ENCODE measurements at places on chromosomes 5 and 9.

GRCh38 chr9:37935096-37935495, 31.2 kb upstream of the SLC25A51 start:
- DNase-seq = no peak

DNA sequence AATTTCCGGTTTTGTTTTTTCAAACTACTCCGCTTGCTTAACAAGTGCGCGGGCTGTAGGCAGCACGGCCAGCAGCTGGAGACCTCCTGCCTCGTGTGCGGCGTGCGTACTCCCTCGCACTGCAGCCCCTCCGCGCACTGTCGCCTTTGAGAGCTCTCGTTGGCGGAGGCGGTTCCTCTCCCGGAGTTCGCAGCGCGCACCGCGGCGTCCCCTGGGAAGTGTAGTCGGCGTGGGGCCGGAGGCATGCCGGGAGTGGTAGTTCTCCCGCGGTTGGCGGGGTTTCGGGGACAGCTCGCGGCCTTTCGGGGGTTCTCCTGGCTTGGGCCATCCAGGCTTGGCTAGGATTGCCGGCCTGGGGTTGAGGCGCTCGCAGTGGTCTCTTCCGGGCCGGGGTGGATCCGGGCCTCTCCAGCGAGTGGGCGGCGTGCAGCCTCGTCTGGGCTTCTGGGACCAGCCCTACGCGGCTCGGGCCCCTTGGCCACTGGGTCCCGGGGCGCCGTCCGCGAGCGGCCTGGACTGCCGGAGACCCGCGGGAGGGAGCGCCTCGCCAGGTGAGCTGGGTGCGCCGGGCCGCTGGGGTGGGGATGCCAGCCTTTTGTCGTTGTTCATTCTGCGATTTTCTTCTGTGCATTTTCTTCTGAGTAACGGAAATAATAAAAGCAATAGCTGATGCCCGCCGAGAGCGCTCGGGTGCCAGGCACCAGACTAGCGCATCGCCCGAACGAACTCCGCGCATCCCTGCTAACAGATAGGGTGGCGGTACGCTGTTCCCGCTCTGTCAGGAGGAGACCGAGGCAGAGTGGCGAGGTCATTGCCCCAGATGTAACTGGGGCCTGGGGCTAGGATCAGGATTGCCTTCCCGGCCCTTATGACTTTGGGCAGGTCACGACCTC, at the start of gene ZNF354C:
ZNF354C (plus strand) TSS at position 258 of the 893 bp plus-strand sequence. CDS start 1,696 bp downstream, outside the sequence.
- DNase-seq = peak; percentile 87

DNA sequence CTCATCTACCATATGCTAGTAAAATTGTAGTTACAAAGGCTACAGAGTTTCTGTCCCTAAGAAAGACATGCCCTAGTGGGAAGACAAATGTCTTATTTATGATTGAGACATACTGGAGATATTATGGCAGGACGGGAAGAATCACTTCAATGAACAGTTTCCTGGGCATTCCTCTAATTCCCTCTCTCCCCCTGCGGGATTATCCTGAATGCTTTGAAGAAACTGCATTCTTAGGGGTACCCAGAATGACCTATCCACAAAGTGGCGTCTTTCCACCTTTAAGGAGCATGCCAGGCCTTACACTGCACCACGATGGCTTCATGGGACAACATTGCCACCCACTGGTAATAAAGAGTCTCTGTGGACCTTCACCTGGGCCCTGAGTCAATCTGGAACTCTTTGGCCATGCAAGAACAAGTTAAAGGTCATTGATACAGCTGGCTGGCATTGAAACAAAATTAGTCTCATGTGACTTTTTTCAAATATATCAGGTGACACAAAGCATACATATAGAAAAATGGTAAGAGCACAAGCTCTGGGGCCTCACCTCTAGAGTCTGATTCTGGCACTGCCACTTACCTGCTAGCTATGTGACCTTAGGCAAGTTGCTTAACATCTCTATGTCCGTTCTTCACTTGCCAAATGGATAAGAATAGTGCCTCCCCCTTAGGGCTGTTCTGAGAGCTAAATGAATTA, 32.0 kb downstream of the ANKRD55 start:
- peak; percentile 55 for DNase-seq

DNA sequence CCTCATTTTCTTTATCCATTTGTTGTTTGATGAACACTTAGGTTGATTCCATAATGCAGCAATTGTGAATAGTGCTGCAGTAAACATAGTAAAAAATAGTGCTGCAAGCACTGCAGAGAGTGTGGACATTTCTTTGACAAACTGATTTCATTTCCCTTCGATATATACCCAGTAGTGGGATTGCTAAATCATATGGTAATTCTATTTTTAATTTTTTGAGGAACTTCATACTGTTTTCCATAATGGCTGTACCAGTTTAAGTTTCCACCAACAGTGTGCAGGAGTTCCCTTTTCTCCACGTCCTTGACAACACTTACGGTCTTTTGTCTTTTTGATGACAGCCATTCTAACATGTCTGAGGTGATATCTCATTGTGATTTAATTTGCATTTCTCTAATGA, 138.2 kb upstream of the PLPPR1 start:
- DNase-seq = no peak

DNA sequence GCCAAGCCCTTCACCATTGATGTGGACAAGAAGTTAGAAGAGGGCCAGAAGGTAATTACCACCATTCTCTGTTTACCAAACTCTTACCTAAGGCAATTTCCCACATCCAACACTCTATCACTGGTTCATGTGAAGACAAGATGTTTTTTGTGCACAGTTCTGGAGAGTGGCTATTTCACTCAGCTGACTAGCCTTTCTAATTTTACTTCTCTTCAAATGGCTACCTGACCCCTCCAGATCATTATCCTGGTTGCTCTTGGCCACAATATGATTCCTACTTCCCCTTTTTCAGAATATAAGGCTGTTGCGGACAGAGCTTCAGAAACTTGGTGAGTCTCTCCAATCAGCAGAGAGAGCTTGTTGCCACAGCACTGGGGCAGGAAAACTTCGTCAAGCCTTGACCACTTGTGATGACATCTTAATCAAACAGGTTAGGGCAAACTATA, 7.1 kb downstream of the KIF20A start:
- DNase-seq = no peak

DNA sequence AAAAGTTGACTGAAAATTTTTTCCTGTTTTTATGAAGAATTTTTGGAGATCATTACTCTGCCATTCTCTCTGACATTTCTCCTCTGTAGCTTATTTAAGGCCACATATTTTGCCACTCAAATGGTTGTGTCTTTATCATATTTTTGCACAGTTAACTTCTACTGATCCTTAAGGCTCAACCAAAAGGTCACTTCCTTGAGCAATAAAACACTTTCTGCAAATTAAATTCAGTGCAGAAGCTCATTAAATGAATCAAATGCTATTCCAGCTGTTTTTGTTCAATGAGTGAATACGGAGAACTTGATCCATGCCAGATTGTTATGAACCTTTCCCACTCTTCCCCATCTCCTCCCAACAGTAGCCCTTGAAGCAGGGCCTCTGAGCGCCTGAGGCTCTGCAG, 93.8 kb upstream of the EPB41L4A start:
- DNase-seq = no peak

- no peak for DNase-seq
These were observed 97.5 kb downstream of the ALDH1A1 start for GRCh38 chr9:72855321-72855720.

- no peak for DNase-seq
These were observed 65.8 kb downstream of the RAD23B start for GRCh38 chr9:107348836-107349235.

DNA sequence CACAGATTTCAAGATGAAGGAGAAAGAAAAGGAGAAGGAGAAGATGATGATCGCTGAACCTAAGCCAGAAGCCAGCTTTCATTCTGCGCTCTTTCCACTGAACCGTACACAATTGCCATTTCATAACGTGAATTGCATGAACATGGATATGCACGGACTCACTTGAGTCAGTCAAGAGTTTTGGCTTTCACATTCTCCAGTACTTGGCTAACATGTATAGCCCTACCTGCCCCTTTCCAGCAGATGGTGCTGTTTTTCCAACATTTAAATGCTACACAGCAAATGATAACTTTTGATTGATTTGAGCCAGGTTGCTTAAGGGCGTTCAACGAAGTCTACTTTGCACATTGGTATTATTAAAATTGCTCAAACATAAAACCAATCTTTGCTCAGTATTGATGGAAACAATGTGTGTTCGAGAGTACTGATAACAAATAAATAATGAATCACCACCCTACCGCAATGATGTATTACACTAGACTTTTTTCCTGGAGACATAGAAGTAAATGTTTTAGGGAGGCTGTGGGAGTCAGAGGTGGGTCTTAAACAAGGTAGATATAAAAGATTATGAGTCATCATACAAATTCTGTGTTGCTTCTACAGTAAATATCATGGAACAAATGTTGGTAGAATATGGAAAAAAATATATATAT, 196.4 kb downstream of the TRPM3 start:
- DNase-seq = peak; percentile 6

- no peak for DNase-seq
These were observed 119.4 kb downstream of the CDH10 start for GRCh38 chr5:24525414-24525813.

DNA sequence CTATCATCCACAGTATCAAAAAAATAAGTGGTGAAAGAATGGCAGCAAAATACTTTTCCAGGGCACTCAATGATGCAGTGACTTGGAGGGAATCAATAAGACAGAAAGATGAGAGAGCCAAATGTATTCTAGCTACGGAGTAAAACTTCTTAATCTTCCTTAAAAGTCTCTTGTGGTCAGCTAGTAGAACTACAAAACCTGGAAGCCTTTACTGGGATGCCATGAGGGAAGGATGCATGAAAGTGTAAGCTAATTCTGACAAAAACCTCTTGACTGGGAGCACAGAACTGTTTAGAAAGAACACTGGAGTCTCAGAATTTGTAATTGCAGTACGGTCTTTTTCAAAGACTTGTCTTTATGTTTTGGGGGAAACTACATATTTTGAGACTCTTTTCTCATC, 432.8 kb upstream of the PTPRD start:
- no peak for DNase-seq

GRCh38 chr5:86546582-86546981, 71.2 kb upstream of the COX7C start:
- DNase-seq = no peak

GRCh38 chr5:157046041-157046440, 12.9 kb downstream of the HAVCR1 start:
- DNase-seq = no peak

DNA sequence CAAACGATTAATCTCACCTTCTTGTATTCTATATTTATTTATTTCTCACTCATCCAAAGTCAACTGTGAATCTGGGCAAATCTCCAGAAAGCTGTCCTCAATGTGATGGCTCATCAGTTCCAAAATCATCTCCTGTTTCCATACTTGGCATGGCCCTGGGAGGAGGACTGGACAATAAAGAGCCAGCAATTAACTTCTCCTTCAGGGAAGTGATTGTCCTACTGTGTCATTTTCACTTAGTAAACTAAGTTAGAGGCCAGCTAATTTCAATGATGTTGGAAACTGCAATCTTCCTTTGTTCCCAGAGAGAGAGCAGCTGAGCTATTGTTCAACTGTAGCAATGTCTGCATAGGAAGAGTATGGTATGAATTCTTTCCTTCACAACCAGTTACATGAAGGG, 17.5 kb downstream of the CDH12 start:
- DNase-seq = no peak

- no peak for DNase-seq
These were observed 468.1 kb upstream of the ACTBL2 start for GRCh38 chr5:57950616-57951228.

GRCh38 chr5:58776559-58776958, 193.7 kb downstream of the RAB3C start:
- DNase-seq = no peak

- no peak for DNase-seq
These were observed 33.1 kb upstream of the ORM1 start for GRCh38 chr9:114289571-114290481.

DNA sequence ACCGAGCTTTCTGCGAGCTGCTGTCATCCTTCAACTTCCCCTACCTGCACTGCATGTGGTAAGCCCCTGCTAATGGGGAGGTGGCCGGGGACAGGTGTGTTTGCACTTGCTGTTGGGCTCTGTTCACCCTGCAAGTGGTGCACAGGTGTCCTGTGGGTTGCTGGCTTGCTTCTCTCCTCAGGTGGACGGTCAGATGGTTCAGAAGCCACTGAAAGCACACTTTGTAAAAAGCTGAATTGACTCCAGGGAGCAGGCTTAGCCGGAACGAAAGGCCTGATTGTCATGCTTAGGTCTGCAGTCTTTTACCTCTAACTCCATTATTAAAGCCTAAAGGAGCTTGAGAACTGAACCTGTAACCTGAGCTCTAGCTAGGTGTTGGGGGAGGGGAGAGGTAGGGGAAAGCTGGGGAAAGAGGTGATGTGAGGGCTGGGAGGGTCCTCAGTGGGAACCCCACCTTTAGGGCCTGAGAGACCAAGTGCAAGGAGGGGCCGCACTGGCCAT, 37.6 kb downstream of the ACER2 start:
- DNase-seq = no peak

DNA sequence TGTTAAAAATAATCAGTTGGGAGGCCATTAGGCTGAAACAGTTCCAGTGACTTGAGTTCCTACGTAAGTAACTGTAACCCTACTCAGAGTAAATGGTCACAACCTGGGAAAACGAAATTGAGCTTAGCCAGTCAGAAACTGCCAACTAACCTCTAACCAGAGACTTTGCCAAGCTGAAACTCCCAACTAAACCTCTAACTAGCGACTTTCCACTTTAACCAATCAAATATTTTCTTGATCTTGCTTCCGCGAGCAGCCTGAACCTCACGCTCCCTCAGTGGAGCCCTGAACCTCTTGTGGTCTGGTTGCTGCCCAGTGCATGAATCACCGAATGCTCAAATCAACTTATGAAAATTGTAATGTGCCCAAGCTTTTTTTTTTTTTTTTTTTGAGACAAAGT, 156.2 kb downstream of the MED10 start:
- no peak for DNase-seq

GRCh38 chr5:175815126-175815913, 56.1 kb upstream of the CPLX2 start:
- DNase-seq = no peak

DNA sequence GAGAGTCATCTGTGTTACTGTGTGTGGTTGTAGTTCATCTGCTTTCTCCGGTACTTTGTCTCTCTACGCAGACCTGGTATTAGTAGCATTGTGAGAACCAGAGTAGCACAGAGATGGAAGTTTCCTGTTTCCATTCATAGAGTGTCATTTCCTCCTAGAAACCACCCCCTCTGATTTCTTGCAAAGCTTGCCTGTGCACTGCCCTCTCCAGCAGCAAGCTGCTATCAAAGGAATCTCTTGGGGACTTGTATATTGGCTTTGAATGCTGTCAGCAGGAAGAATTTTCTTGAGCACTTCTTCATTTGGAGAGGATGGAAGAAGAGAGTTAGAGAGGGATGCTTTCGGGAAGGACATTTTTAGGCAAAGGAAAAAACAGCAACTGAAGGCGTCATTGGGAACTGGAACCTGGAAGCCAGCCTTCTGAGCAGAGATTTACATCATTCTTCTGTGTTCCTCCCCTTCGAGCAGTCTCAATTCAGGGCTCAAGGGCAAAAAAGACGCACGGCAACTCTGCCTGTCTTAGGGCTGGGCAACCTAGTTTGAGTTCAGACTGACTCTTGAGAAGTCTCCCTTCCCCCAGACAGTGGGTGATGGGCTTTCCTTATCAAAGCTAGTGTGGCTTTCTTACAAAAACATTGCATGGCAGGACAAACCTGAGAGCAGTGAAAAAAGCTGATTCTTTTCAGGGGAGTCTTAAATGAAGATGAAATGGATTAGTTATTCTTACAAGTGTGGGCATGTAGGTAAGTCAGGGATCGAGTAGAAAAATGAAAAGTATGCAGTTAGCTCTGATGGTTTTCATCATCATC, 226.3 kb downstream of the AOPEP start:
- no peak for DNase-seq

All from B cell (primary cell).